Endothelial cell of umbilical vein (primary cell): ENCODE measurements at places on chromosomes 4 and X. TPM values are rescaled to one million over a fixed set of nuclear protein-coding genes. Genes with fewer than 3 reads are reported as not detected.
A peak's percentile ranks its signal among the peaks of the same experiment; 100 is the strongest.

FOXR2 gene
- not detected in 2 replicates for total RNA-seq

CLDN22 gene
- not detected in 2 replicates for total RNA-seq

FGF2 gene
- 16.3 and 23.9 TPM in 2 replicates for total RNA-seq

FREM3 gene
- 0.04 and 0.05 TPM in 2 replicates for total RNA-seq

DNA sequence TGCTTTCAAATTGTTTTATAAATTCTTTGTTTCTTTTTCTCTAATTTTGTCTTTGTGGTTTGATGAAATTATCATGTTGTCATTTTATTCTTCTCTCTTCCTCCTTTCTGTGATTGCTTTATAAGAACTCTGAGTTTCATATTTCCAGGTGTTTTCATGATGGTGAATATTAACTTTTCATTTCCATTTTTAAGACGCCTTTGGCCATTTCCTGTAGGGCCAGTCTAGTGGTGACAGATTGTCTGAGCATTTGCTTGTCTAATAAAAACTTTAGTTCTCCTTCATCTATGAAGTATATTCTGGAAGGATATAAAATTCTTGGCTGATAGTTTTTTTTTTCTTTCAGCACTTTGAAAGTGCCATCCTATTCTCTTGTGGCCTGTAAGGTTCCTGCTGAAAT, 128.1 kb downstream of the FAM13A start:
- no peak for DNase-seq

DNA sequence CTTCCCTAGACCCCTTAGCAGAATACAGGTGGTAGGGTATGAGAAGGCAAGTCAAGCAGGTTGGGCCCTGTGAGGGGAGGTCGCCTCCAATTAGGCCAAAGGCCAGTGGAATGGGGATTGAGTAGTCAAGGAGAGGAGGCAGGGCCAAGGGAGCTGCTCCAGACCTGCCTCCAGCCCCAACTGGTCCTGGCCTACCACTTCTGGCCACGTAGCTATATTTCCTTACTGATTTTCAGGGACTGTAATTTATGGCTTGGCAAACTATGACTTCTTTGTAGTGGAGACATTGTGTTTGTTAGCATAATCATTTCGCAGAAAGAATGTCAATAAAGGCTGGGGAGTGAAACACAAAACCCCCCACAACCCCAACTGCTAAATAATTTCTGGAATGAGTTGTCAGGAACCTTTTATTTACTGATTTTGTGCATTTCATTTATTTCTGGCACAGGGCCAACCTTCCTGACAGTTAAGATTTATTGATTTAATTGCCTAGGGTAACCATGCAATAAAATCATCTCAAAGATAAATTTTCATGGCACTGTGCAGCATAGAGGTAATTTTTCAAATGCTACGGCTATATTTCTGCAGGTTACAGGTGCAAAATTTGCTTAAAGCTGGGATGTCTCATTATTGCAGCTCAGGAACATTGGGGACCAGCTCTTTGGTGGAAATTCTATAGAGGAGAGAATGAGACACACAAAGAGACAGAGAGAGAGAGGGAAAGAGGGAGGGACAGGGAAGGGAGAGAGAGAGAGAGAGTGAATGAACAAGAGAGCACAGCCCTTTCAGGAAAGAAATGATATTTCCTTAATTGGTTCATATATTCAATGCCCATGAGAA, 494.9 kb downstream of the IDS start:
- no peak for DNase-seq

DNA sequence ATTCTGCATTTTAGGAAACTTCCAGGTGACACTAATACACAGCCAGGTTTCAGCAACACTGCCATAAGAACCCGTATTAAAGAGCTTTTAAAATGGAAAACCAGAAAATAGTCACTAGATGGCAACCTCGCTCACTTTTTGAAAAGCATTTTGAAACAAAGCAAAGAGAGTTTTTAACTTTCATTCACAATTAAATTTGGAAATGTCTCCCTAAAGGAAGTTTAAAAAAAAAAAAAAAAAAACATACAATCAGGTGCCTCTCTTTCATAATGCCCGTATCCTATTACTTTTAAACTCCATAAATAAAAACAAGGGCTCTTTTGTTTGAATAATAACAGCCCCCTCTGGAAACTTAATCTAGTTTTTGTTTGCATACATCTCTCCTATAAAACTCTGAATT, 20.3 kb downstream of the MEPE start:
- DNase-seq, result peak; percentile 73

GRCh38 chr4:60884587-60884986, 315.5 kb upstream of the ADGRL3 start:
- DNase-seq, result no peak

- no peak for DNase-seq
Observed at GRCh38 chr4:17665346-17665745, 50.9 kb downstream of the MED28 start.

GRCh38 chrX:37759878-37760418, 19.9 kb upstream of the CYBB start:
- no peak for DNase-seq

DNA sequence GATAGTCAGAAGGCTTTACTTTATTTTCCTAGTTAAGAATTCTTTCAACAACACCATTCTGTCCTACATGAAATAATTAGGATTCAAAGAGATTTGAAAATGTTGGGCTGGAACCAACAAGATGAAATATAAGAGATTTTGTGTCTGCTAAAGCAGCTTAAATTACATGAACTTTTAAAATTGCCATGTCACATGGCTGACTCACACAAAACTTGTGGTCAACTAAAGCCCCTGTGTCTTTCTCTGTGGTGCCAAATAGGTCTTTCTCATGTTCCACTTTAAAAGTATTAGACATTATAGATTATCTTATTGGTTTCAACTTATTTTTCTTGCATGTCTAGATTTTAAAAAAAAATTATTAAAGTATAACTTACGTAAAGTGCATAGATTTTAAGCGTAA, 60.8 kb upstream of the FHL1 start:
- no peak for DNase-seq
